ENCODE measurements at places on chromosomes 16 and 17.
A peak's percentile ranks its signal among the peaks of the same experiment; 100 is the strongest.

- DNase-seq, result no peak
Measured at GRCh38 chr17:81502471-81503017, 10.1 kb downstream of the ACTG1 start.

DNA sequence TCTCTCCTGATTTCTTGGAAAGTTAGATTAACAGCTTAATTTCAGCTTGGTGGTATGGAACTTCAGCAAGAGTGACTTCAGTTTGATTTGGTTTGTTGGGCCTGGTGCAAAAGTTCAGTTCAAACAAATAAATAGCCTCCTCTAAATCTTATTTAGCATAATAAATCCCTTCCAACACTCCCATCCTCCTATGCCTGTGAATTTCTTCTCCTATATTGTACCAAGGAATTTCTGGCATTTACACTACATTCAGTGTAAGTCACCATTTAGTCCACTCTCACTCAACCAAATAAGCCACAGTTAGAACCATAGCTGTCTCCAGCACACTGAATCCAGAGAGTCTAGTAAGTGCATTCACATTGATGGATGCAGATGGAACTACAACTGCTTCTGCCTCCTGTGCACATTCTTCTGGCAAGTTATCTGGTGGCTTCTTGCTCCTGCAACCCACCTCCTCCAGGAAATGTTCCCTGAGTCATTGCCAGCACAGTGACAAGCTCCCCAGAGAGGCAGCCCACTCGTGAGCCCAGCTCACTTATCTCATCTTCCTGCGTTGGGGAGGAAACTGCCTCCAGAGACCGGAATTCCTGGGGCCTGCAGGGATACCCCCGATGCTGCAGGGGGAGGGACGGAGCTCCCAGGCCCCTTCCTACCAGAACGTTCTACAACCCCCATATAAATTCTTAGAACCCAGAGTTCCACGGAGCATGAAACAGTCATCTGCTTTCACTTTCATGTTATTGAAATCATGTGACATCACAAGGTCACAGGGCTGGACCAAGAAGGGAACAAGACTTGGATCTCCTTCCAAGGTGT lies 318.3 kb downstream of the PHKB start:
- DNase-seq, result peak; percentile 22

DNA sequence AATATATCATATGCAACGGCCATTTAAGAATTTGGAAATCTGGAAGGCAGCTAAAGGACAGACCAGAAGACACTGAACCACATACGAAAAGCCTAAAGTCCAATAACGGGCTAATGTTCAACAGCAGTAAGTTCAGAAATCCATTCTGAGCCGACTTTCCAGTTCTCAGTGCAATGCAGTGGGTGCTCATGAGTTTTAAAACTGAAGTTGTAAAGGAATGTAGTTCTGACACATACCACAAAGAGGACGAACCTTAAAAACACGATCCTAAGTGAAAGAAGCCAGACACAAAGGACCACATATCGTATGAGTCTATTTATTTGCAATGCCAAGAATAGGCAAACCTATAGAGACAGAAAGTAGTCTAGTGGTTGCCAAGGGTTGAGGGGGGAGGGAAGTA lies 278.3 kb upstream of the ZFHX3 start:
- DNase-seq, result no peak

- DNase-seq, result no peak
Measured at GRCh38 chr17:7405350-7406234, 1.7 kb upstream of the TMEM256 start.

DNA sequence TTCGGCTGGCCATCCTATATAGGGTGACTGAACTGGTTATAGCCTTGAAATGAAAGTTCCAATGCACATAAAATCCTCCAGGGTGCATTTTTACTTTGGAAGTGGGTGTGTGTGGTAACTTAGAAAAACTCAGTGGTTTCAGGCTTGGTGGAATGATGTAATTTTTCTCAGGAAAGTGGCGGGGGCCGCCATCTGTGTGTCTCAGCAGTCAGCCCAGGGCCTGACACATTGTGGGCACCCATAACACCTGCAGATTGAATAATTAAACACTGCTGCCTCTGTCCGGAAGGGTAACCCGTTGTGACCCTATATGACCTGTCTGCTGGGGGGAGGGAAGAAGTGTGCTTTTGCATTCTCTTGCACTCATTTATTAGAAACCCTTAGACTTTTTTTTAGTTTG lies 2.2 kb upstream of the PDP2 start:
- peak; percentile 7 for DNase-seq

- no peak for DNase-seq
Measured at GRCh38 chr17:50482110-50482509, 3.5 kb downstream of the RSAD1 start.

DNA sequence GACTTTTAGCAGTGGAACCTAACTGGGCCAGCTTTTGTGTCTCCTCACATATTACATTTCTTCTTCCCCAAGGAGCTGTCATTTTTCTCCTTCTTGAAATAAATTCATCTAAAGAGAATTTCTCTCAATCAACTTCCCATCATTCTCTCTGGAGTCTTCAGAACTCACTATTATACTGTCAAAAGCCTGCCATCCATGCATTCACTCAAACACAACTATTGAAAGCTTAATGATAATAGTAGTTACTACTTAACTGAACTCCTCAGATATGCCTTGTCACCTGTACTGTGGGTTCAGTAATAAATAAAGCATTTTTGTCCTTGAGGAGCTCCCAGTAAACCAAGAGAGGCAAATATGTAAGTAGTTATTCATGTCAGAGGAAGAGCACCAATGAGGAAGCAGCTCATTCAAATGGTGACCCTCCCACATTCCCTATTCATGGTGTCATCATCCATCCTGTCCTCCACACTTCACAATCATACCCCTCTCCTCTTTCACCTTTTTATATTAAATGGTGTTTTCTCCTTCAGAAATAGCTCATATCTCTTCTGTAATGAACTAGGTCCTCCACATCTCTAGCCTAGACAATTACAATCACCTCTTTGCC lies 162.6 kb downstream of the CA10 start:
- no peak for DNase-seq

- no peak for DNase-seq
Measured at GRCh38 chr17:9817086-9817485, 4.8 kb downstream of the GSG1L2 start.

DNA sequence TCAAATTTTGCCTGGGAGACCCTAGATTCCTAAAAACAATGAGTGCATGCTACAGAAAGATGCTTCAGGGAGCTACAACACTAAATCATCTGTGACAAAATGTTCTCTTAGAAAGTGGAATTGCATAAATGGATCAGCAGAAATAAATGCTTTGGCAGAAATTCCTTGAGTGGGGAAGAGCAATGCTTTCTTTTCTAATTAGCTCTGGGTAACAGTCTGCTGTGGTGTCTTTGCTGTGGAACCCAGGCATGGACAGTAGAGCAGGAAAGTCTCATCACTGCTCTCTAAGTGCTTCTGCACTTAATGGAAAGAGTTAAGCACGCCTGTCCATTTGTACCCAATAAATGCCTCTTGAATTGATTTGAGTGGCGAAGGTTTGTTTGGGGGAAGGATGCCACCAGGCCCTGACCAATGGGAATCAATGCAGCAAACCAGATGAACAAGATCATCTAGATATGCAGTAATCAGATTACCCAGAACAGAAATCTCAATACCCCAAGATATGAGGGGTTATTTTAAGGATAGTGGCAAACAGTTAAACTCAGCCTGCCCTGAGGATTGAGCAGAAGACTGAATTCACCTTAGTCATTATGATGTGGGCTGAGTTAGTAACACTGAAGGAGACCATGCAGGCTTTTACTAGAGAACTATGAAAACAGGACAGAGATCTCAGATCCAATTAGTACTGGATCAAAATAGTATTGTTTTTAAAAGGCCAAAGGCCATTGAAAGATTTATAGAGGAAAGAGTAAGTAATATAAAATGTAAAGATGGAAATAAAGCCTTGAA lies 13.6 kb downstream of the HLF start:
- DNase-seq, result no peak

- no peak for DNase-seq
Measured at GRCh38 chr16:60180609-60181008, 1446.5 kb upstream of the GOT2 start.

- DNase-seq, result no peak
Measured at GRCh38 chr17:49901460-49902331, 53.8 kb upstream of the TAC4 start.

DNA sequence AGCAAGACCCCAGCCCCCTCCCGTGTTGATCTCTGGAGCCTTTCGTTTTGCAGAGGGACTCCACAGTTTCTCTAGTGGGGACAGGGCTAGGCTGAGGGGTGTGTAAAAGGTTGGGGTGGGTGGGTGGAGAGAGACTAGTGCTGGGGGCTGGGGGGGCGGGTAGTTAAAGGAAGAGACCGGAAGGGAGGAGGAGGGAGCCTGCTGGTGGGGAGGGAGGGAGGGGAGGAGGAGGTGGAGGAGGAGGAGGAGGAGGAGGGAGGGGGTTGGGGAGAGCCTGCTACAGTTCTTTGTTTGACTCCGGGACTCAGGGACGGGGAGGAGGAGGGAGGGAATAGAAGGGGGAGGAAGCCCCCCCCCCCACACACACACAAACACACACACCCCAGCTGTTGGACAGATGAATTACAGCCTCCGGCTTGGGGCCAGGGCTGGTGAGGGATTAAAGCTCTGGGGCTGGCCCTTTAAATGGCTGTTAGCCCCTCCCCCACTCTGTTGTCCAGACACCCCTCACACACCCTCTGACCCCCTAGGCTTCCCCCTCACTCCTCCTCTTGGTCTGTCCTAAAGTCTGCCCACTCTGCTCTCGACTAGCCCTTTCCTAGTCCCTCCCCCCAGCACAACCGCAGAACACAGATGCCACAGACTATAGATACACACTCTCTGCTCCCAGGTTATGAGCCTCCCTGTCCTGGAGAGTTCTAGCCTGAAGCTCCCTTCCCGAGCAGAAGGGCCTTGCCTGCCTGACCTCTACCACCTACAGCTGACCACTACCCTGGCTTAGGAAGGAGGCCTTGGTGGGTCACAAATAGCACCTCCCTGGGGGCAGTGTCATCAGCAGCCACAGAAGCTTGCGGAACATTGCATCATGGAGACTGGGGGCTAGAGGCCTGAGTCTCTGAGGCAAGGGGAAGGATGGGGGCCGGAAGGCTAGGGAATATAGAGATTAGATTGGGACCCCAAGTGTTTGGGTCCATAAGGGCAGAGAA lies 4.4 kb downstream of the KDM6B start:
- peak; percentile 52 for DNase-seq

DNA sequence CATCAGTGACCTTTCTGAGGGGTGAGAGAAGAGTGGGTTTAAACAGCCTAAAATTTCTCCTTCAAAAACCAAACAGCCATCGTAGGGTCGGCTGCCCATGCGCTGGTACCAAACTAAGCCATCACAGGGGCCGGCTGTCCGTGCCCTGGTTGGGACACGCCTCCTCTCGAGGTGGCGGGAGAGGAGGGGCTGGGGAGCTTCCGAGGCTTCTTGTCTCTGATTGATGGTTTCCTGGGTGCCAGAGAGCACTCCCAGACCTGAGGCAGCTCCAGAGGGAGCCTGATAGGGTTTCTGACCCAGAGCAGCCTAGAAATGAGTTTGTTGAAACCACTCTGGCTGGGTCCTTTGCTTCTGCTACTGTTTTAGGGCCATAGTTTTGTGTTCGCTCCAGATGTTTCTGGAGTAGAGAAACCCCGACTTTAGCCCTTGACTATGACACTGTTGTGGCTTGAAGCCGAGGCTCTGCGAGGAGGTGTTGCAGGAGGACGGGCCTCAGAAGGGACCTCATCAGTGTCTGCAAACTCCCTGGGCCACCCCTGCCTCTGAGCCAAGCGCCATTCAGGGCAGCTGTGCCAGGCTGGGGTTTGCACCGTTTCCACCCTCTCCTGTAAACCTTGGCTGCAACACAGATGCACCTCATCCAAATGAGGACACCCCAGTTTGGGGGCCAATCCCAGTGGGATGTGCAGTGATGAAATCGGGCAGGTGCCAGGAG lies 6.2 kb downstream of the ZNF276 start:
- no peak for DNase-seq

GRCh38 chr16:46908540-46909372 lies 24.6 kb downstream of the GPT2 start:
- DNase-seq, result peak; percentile 59

- no peak for DNase-seq
Measured at GRCh38 chr17:19301274-19301951, 61.1 kb downstream of the B9D1 start.

DNA sequence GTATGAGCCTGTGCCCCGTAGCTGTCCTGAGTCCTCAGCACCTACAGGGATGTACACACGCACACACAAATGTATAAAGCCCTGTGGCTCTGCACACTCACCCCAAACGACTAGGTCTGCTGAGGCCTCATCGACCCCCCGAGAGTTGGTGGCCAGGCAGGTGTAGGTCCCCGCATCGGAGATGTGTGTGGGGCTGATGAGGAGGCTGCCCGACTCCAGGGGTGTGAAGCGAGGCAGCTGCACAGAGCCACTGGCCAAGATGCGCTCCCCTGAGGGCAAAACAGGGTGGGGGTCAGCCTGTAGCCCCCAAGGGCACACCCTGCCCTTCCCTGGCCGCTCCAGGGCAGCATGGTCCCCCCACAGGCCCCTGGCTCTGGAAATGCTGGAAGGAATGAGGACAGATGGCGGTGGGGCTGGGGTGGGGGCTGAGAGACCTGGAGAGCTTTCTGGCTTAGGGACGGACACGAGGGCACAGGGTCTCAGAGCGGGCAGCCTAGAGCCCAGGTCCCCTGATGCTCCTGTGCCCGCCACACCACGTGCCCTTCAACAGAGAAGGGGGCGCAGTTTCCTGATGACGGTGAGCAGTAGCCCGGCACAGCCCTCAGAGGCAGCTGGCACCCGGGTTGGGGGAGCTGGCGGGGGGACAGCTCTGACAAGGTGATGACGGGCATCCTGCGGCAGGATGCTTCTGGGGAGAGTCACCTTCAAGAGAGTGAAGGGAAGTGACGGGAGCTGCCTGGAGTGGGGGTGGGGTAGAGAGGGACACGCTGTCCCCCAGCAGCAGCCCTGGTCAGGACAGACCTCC lies 119.8 kb upstream of the CDC42EP4 start:
- DNase-seq, result no peak

- no peak for DNase-seq
Measured at GRCh38 chr17:72416054-72416675, 295.3 kb downstream of the SOX9 start.

DNA sequence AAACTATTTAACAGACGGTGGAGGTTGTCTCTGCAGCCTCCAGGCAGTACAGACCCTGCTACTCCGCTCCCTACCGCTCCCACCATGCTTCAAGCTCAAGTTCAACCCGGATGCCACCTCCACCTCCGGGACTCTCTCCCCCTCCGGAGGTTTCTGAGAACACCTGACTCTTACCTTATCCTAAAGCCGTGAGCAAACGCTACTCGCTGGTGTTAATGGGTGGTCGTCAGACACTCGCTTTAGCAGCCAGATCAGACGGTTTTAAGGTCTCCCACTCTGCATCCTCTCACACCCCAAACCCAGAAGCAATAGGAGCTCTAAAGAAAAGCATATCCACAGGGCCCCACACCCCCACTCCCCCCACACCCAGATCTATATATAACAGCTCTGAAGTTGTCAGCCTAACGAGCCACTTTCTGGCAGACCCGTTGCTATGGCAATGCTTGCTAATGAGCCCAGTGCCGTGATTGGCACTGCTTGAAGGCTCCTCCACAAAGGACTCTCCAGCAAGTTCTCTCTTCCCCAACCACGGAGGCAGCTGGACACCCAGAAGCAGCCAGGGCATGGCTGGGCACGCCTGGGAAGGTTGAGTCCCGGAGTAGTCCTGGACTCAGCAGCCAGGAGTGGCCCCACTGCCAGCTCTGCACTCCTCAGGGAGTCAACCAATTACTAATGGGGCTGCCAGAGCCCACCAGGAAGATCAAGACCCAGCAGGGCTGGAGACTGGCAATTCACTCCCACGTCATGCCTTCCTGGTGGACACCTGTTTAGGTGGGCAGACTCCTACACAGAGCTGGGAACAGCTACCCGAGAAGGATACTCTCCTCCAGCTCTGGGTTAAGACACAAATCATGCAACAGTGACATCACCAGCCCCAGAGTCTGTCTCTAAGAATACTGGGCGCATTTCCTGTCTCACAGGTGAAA lies 121.2 kb upstream of the RCVRN start:
- no peak for DNase-seq

GRCh38 chr17:29045026-29045425 lies 2.1 kb downstream of the PIPOX start:
- DNase-seq, result no peak
